ENCODE measurements at places on chromosomes 2 and 18.
A peak's percentile ranks its signal among the peaks of the same experiment; 100 is the strongest.

- DNase-seq: no peak
Observed at GRCh38 chr2:121063471-121063870, 221.5 kb downstream of the TFCP2L1 start.

DNA sequence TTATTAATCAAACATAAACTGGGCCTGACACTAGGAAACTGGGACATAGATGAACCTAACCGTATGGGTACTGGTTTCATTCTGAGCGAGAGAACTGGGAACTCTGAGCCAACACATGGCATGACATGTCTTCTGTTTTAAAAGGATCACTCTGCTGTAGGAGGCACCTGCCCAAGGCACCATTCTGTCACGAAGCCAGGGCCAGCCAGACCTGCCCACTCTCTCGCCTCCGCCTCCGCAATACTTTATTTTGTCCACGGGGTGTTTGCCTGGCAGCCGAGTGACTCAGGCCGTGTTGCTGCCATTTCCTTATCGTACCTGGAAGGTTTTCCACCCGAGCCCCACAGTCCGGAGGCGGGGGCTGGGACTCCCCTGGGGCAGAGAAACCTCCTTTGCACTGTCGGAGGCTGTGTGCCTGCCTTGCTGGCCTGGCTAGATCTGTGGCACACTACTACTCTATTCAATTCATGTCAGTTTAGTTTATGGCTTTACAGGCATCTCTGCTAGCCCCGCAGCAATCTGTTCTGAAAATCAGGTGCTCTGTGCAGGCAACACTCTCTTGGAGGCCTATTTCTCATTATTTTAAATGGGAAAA lies 120.4 kb upstream of the ACKR3 start:
- no peak for DNase-seq

DNA sequence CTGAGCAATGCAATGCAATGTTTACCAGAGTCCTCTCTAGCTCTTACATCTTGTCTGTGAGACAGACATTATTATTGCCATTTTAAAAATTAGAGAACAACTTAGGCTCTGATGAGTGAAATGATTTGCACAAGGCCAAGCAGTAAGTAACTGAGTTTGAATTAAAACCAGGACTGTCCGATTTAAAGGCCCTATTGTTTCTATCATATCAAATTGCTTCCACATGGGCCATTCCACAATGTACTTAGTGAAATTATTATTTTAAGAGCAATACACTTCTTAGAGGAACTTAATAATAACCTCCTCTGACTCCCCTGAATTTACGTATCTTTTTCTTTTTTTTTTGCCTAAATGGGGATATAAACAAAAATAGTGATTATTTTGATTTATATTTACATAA lies 64.6 kb downstream of the PLCL1 start:
- no peak for DNase-seq

- no peak for DNase-seq
Observed at GRCh38 chr2:218368621-218369153, 12.0 kb downstream of the CATIP start.

- no peak for DNase-seq
Observed at GRCh38 chr18:25862881-25863600, 227.4 kb downstream of the SS18 start.

DNA sequence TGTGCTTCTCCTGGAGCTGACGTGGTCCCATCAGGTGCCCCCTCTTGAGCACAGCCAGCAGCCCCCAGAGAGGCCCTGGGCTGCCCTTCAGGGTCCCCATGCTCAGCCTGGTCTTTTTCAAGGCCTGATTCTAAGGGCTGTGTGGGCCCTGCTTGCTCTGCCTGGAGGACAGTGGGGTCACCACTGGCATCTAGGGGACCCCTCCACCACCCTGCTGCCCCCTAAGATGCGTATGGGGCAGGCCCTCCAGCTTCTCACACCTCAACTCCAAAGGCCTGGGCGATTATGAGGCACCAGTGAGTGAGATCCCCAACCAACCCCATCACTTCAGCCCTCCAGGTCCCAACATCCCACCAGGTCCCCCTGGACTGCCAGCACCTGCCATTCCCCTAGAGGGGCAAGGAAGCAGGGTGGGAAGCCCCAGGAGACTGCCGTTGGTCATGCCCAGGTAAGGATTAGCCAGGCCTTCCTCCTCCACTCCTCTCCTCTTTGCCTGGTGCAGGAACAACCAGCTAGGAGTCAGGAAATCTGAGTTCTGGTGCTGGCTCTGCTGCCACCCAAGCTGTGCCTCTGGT lies 114.4 kb downstream of the SMAD7 start:
- no peak for DNase-seq

GRCh38 chr2:197168705-197169104 lies 141.9 kb downstream of the ANKRD44 start:
- DNase-seq: no peak

- DNase-seq: no peak
Observed at GRCh38 chr2:72350852-72351251, 203.2 kb upstream of the CYP26B1 start.

DNA sequence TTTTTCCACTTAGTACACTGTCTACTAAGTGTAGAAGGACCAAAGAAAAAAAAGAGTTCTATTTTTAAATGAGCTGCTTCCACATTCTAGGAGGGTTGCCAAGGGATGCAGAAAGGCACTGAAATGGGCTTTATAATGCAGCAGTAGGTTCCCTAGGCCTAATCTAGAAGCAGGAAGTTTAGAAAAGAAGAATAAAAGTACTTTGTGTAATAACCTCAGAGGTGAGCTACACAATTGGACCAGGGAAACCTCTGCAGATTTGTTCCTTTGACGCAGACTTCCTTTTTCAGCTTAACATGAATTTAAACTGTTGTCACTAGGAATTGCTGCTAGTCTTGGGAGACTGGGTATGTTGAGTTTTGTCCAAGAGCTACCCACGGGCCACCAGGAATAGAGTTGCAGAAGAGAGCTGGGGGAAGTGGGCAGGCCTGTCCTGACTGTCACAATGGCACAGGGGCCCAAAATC lies 34.6 kb upstream of the RAB1A start:
- DNase-seq: no peak

- no peak for DNase-seq
Observed at GRCh38 chr2:46066116-46066515, 231.1 kb upstream of the EPAS1 start.

DNA sequence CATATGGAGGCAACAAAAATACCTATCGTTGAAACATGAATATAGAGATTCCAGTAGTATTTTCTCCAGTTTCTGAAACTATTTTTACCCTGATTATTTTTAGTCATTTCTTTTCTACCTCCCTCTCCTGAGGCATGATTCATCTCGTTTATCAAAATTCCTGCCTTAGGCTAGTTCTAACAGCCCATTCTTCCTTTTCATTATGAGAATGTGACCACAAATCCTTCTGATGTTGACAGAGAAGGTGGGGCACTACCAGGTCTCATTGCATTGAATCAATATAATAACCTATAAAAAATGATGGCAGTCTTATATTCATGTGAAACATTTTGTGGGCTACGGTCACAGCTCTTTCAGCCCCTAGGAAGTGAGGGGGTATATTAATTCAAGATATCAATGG lies 406.5 kb upstream of the UBE2E3 start:
- peak; percentile 31 for DNase-seq

GRCh38 chr18:12032786-12033642 lies 51.7 kb downstream of the IMPA2 start:
- DNase-seq: no peak

DNA sequence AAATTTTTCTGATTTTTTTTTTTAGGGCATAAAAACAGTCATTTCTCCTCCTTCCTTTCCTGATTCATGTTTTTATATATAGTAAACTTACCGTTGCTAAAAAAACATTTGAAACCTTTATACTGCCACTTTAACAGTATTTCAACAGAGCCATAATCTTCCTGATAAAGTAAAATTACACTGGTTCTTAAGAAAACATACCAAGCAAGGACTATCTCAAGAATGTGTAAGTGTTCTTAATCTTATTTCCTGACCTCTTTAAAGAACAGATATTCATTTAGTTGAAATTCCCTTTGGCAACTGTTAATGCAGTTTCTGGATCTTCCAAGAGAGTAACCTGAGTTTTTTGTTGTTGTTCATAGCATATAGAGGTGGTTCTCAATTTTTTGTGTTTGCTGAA lies 26.6 kb upstream of the COLEC12 start:
- no peak for DNase-seq

DNA sequence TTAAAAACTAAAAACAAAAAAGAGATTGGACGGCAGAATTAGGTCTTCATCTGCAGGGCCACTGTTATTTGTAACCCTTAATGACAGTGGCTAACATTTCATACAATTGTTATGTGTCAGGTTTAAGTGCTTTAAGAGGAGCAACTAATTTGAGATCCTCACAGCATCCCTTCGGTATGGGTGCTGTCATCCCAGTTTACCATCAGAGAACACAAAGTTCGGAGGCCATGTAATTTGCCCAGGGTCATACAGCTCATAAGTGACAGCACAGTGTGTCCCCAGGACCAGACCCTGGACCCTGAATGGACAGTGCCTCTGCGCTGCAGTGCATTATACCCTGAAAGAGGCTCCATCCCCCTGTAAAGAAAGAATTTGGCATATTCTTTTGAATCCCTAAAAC lies 114.7 kb downstream of the FEZ2 start:
- DNase-seq: no peak

DNA sequence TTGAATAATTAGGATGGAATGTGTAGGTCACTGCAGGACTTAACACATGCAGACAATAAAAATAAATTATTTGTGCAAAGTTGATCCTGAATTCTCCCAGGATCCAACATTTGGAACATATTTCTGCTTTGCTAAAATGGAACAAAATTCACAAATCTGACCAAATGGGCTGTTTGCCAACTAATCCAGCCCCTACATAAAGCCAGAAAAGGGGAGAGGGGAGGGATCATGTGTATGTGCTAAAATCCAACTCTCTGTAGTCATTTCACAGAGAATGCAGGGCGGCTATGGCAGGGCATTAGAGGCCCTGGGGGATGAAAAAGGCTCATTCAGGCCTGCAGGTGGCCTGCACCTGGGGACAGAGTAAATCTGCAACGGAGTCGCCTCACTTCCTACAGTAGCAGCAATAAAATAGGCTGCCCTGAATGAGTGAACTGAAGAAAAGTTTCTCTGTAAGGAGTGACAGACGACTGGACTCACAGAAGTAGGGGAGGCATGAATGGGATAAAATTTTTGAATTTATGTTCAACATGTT lies 4.0 kb upstream of the ZFP36L2 start:
- no peak for DNase-seq

DNA sequence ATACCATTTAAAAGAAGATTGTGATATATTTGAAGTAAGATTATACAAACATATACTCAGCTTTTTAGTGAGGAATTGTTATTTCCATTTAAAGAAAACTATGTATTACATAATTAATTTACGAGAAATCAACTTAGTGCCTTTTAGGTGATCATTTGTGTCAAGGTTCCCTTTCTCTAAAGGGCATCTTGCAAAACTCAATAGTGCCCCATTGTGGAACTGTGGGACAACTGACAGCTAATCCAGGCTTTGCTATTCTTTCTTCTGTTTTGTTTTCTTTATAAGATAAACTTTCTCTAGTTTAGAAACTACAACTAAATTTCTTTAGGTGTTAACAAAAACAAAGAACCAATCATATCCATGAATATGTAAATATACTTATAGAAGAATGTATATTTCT lies 24.3 kb upstream of the VIT start:
- peak; percentile 46 for DNase-seq

DNA sequence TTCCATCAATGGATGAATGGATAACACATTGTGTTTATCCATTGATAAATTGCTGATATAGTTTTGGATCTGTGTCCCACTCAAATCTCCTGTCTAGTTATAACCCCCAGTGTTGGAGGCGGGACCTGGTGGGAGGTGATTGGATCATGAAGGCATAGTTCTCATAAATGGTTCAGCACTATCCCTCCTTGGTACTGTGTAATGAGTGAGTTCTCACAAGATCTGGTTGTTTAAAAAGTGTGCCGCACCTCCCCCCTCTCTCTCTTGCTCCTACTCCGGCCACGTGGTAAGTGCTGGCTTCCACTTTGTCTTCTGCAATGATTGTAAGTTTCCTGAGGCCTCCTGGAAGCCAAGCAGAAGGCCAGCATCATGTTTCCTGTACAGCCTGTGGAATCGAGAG lies 23.9 kb upstream of the SPATA3 start:
- DNase-seq: no peak

- DNase-seq: no peak
Observed at GRCh38 chr2:68935471-68935870, 17.2 kb downstream of the GKN2 start.

DNA sequence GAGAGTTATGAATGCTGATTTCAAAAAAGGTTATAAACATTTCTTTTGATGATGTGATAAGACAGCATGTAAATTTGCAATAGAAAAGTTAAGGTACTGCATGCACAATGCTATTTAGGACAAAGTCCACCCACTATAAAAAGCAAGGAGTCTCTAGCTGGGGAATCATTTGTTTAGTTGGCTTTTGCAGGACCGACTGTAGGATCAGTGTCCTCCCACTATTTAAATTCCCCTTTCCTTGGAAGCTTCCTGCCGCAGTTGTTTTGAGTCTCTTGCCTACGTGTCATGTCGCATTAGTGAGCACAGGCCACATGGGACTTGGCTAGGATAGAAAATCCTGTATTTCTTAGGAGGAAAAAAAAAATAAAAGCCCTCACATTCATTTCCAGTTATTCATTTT lies 13.1 kb downstream of the QPCT start:
- DNase-seq: no peak

GRCh38 chr2:137111896-137112295 lies 346.6 kb downstream of the THSD7B start:
- no peak for DNase-seq
